Naive B cell (primary cell): ENCODE measurements at places on chromosomes 7 and 10.

DNA sequence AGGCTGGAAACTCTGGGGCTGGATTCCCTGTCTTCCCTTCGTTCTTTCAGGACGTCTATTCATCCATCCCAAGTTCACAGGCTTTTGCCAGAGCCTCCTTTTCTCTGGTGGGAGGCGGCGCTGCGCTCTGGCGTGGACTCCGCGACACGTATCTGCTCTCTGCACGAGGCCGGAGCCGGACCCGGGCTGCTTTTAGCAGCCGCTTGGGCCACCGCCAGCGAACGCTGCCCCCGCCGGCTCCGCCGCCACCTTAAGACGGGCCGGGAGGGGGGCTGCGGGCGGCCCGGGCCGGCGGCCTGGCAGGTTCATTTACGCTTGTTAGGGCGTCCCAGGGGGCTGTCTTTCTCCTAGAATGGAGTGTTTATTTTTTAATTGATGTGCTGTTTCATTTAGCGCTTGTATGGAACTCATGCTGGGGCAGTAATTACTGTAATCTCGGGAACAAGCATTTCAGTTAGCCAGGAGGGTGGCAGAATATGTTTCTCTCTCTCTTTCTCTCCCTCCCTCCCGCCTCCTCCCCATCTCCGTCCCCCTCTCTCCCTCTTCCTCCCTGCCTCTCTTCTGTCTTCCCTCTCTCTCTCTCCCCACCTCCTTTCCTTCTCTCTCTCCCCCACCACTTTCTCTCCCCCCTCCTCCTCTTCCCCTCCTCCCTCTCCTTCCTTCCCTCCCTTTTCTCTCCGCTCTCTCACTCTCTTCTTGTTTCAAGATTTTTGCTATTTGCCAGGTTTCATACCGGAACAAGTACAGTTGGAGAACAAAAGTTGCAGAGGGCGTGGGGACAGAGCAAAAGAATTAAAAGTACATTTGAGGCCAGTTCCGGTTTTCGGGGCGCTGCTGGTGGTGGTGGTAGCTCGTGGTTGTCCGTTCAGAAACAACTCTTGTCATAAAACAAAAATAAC, 1.3 kb upstream of the FZD8 start:
- peaks cover 70% of the 10 kb centered on the region for H3K27me3 ChIP-seq
- peak overlapping the region; percentile 94 for H3K4me3 ChIP-seq
- DNase-seq: peak; percentile 29

DNA sequence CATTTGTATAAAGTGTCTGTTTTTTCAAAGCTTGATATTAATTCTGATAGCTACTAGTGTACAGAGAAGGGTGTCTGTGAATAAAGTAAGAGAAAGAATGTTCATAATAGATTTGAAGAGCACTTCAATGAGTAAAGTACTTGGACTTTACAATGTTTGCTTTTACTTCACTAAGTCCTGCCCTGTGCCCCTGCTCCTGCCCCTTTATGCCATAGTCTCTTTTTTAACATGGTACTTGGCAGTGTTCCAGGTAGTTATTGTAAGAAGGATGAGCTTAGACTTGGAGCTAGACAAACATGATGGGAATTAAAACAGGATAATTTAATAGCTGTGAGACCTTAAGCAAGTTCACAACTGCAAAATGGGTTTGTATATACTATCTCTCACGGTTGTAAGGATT, 41.0 kb downstream of the ZEB1 start:
- no peak overlapping the region for H3K27ac ChIP-seq
- peaks cover 28% of the 10 kb centered on the region for H3K4me1 ChIP-seq
- no peak overlapping the region for H3K4me3 ChIP-seq

DNA sequence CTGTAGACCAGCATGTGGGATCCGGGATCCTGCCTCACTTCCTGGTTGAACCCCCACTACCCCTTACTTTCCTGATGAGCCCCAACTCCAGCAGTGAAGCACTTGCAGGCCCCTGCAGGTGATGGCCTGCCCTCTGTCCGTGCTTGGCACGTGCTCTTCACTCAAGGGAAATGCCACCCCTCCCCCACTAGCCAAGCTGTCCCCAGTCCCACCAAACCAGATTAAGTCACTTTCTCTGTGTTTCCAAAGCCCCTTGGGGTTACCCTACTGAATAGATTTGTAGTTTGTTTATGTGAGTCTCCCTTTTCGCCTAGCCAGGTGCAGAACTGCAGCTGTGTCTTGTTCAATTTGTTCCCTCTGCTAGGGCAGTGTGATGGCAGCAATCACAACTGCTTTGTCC, 121.7 kb downstream of the WDFY4 start:
- H3K36me3 ChIP-seq: peaks cover 35% of the 10 kb centered on the region
- no peaks in the 10 kb centered on the region for H3K27me3 ChIP-seq
- H3K4me3 ChIP-seq: no peak overlapping the region
- peak overlapping the region; percentile 45 for H3K27ac ChIP-seq

- peaks cover 12% of the 10 kb centered on the region for H3K36me3 ChIP-seq
- H3K4me3 ChIP-seq: no peak overlapping the region
- no peak for DNase-seq
- H3K27ac ChIP-seq: no peak overlapping the region
These were observed 26.4 kb downstream of the SLC35B4 start for GRCh38 chr7:134290286-134290685.

- H3K36me3 ChIP-seq: no peaks in the 10 kb centered on the region
- no peak overlapping the region for H3K27ac ChIP-seq
- H3K27me3 ChIP-seq: no peaks in the 10 kb centered on the region
- no peak for DNase-seq
- no peak overlapping the region for H3K4me3 ChIP-seq
These were observed 467.1 kb upstream of the STEAP1 start for GRCh38 chr7:89687211-89687610.

DNA sequence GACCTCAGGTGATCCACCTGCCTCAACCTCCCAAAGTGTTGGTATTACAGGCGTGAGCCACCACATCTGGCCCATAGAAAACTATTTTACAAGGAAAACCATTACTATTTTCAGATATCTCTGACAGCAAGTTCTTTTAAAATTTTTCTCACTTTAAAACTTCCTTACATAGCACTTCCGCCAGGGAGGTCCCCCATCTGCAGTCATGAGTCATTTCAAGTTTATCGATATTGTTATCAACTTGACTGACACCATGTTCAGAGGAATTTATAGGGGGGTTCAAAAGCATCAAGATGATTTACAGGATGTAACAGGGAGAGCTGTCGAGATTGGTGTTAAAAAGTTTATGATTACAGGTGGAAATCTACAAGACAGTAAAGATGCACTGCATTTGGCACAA, 88.8 kb downstream of the NRBF2 start:
- no peak for DNase-seq
- H3K27ac ChIP-seq: peak overlapping the region; percentile 89
- H3K4me3 ChIP-seq: peak overlapping the region; percentile 29
- H3K27me3 ChIP-seq: no peaks in the 10 kb centered on the region
- peaks cover 58% of the 10 kb centered on the region for H3K4me1 ChIP-seq
- no peaks in the 10 kb centered on the region for H3K36me3 ChIP-seq

GRCh38 chr10:14911801-14912200, 33.1 kb downstream of the SUV39H2 start:
- no peaks in the 10 kb centered on the region for H3K27me3 ChIP-seq
- no peak overlapping the region for H3K4me3 ChIP-seq
- H3K27ac ChIP-seq: no peak overlapping the region
- H3K4me1 ChIP-seq: peaks cover 11% of the 10 kb centered on the region

- no peak overlapping the region for H3K4me3 ChIP-seq
- no peak for DNase-seq
- peaks cover 55% of the 10 kb centered on the region for H3K27me3 ChIP-seq
- no peaks in the 10 kb centered on the region for H3K4me1 ChIP-seq
These were observed 307.7 kb upstream of the NFE2L3 start for GRCh38 chr7:25844102-25844870.

DNA sequence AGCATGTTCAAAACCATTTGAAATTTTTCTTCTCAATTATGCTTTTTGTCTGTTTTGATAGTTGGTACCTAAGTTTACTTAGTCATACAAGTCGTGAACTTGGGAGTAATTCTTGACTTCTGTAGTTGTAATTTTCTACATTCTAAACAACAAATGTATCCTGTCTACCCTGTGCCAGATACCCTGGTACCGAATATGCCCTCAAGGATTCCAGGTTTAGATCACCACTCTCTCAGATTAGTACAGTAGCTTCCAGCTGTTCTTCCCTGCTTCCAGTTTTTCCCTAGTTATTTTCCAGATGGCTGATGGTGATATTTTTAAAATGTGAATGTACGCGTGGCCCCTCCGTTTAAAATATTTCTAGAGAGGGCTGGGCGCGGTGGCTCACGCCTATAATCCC, 6.5 kb downstream of the STAM start:
- DNase-seq: no peak
- no peaks in the 10 kb centered on the region for H3K36me3 ChIP-seq
- H3K27ac ChIP-seq: peak overlapping the region; percentile 87
- H3K4me1 ChIP-seq: peaks cover 60% of the 10 kb centered on the region
- no peaks in the 10 kb centered on the region for H3K27me3 ChIP-seq

GRCh38 chr10:17842641-17843040, 33.5 kb downstream of the MRC1 start:
- no peaks in the 10 kb centered on the region for H3K27me3 ChIP-seq
- H3K4me3 ChIP-seq: no peak overlapping the region
- DNase-seq: no peak
- no peak overlapping the region for H3K27ac ChIP-seq
- H3K4me1 ChIP-seq: peaks cover 11% of the 10 kb centered on the region

DNA sequence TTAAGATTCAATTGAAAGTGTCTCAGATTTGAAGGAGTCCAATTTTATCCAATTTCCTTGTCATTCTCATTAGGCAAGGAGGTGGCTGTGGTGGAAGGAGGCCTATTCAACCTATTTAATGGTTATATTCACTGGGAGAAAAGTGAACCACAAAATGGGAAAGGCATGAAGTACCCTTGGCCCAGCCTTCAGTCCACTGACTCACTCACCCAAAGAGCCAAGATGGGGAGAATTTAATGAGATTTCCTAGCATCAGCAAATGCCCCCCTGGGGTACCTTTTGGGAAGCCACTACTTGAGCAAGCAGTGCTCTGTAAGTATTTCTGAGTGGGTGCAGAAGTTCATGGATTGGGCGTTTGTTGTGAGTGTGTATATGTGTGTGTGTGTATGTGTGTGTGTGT, 144.1 kb downstream of the NRP1 start:
- no peak overlapping the region for H3K4me3 ChIP-seq
- H3K27me3 ChIP-seq: peaks cover 19% of the 10 kb centered on the region
- no peaks in the 10 kb centered on the region for H3K4me1 ChIP-seq
- no peaks in the 10 kb centered on the region for H3K36me3 ChIP-seq
- no peak overlapping the region for H3K27ac ChIP-seq

GRCh38 chr7:125506331-125506730, 576.7 kb upstream of the POT1 start:
- H3K27ac ChIP-seq: no peak overlapping the region
- no peaks in the 10 kb centered on the region for H3K27me3 ChIP-seq
- no peaks in the 10 kb centered on the region for H3K36me3 ChIP-seq
- no peaks in the 10 kb centered on the region for H3K4me1 ChIP-seq
- DNase-seq: no peak
- no peak overlapping the region for H3K4me3 ChIP-seq

DNA sequence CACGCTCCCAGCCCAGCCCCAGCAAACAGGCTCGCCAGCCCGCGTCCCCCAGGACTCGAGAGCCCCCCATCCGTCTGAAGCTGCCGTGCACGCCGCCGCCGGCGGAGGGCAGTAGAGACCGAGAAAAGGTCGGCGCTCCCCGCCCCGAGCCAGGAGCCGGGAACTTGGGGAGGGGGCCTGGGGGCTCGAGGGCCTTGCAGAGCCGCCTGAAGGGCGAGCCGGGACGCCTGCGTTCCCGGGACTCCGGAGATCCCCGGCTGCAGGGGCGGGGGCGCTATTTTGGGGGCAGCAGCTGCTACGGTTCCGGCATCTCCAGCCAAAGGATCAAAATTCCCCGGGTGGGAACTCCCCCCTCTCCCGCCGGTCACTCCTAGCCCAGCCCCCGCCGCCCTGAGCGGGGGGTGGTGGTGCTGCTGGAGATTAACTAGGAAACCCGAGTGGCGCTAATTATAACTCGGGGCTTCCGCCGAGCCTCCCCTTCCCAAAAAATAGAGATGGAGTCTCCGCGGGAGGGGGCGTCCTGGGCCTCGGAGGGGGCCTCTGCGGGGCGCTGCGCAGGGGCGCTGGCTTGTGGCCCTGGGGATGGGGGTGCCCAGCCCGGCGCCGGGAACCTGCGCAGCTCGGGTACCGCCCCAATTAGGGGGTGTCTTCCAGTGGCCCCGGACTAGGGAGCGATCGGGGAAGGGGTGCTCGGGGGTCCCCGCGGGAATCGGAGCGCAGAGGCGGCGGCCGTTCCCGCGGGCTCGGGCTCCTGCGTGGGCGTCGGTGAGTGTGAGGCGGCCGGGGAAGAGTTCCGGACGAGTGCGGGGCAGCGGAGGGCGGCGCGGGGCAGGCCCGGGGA, 608 bp downstream of the ACHE start:
- H3K4me3 ChIP-seq: peak overlapping the region; percentile 84
- H3K27me3 ChIP-seq: peaks cover 28% of the 10 kb centered on the region
- H3K27ac ChIP-seq: no peak overlapping the region
- H3K4me1 ChIP-seq: peaks cover 29% of the 10 kb centered on the region
- peak; percentile 63 for DNase-seq

DNA sequence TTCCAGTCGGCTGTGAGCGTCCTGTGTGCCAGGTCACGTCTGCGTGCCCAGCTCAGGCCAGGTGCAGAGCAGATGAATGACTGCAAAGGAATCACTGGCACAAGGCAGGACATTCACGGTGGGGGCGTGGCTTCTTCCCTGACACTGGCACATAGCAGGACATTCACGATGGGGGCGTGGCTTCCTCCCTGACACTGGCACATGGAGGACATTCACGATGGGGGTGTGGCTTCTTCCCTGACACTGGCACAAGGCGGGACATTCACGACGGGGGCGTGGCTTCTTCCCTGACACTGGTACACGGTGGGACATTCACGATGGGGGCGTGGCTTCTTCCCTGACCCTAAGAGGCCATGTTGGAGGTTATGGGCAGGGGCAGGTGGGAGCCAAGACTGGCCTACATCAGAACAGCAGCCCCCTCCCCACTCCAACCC, 64.3 kb downstream of the MYL10 start:
- no peaks in the 10 kb centered on the region for H3K36me3 ChIP-seq
- no peak overlapping the region for H3K27ac ChIP-seq
- H3K4me1 ChIP-seq: peaks cover 3% of the 10 kb centered on the region
- no peak overlapping the region for H3K4me3 ChIP-seq
- peaks cover 50% of the 10 kb centered on the region for H3K27me3 ChIP-seq

DNA sequence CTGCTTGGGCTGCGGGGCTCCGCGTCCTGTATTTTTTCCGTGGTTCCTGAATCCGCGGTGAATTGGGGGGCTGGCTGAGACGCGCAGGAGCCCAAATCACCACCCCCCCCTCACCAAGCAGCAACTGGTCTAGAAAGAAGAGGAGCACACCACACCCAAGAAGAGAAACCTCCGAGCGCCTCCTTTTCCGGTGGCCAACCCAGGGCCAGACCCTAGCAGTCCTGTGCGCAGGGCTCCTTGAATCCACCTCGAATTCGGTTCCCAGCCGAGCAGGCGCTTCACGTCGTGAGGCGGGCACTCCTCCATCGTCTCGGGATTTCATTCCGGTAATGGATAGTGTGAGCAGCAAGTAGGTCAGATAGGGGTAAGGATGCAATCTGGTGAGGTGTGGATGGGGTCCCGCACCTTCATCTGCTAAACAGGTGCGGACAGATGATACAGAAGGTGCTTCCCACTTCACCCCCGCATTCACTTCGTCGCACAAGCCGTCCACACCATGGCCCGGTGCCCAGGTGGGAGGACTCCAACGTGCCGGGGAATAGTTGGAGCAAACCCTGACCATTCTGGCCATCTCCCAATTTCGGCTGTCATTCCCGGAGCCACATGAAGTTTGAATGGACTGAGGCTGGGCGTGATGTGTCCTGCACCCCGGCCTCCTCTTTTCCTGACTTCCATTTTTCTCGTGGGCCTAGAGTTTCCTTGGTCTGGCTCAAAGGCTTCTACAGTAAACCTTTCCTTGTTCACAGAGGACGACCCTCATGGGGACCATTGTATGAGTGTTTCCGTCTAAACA, 19.8 kb upstream of the ZNF273 start:
- peak overlapping the region; percentile 76 for H3K4me3 ChIP-seq
- peaks cover 80% of the 10 kb centered on the region for H3K27me3 ChIP-seq
- no peak overlapping the region for H3K27ac ChIP-seq
